NCI-H524 (cell line): ENCODE measurements at places on chromosomes 13 and 19.

DNA sequence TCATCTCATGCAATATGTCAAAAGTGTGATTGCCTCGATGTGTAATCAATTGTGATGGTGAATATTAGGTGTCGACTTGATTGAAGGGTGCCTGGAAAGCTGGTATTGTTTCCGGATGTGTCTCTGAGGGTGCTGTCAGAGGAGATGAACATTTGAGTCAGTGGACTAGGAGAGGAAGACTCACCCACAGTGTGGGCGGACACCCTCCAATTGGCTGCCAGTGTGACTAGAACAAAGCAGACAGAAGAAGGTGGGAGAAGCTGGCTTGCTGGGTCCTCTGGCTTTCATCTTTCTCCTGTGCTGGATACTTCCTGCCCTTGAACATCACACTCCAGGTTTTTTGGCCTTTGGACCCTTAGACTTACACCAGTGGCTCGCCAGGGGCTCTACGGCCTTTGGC lies 15.5 kb upstream of the CABP5 start:
- DNase-seq = no peak

GRCh38 chr13:26989261-26989956 lies 182.2 kb downstream of the USP12 start:
- DNase-seq = no peak

DNA sequence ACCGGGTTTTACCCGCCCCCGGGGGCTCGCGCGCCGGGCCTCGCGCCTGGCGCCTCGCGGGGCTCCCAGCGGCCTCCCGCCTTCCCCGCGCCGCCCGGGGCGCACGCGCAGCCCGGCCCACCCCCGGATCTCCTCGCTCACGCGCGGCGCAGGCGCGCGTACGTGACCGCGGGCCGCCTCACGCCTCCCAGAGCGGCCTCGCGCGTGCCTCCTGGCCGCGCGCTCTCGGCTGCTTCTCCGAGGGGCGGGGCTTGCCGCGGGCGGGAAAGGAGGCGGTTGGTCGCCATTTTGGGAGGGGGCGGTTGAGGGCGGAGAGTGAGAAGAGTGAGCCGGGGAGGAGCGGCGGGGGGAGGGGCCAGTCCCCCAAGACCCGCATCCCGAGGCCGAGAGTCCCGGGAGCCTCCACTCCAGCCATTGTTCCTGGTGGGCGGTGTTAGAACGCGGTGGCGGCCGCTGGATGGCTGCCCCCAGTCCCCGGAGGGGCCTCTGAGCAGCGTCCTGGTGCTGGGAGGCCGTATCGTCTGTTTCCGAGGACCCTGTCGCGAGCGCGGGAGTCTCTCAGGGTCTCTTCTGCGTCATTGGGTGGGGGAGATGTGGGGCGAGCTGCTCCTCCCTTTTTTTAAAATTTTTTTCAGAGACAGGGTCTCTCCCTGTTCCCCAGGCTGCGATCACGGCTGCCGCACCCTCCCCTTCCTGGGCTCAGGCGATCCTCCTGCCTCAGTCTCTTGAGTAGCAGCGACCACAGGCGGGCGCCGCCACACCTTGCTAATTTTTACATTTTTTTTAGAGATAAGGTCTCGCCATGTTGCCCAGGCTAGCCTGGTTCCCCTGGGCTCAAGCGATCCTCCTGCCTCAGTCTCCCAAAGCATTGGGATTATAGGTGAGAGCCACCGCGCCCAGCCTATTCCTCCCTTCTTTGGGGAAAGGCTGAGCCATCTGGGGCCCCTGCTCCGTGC lies at the start of gene ZNF541:
TSS of gene ZNF541 (minus strand) at position 78 of the 956 bp plus-strand sequence. CDS start 17,292 bp downstream, outside the sequence.
- peak; percentile 16 for DNase-seq

DNA sequence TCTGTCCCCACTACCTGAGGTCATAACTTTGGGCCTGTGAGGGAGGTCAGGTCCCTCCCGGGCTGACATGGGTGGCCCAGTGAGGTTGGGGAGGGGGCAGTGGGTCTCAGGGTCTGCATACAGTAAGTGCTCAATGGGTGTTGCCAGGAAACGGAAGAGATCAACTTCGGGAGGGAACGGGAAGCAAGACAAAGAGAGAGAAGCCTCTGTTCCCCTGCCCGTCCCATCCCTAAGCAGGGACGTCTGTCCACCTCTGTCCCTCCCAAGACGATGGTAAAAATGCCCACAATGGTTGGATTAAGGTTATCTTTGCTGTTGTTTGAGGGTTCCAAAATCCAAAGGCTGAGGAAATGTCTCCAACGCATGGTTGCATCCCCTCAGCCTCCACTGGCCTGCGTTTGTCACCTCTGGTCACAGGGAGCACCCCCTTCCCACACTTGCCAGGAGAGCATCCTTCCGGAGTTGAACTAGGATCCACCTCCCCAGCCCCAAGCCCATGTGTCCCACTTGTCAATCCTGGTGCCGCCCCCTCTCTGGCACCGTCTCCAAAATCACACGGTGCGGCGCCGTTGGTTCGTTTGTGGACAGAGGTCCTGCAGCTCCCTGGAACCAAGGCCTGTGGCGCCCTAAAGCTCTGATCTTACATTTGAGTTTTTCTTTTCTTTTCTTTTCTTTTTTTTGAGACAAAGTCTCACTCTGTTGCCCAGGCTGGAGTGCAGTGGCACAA lies 774 bp upstream of the HOMER3 start:
- peak; percentile 17 for DNase-seq

- peak; percentile 53 for DNase-seq
These were observed 320.3 kb downstream of the ATP8A2 start for GRCh38 chr13:25692099-25692498.

DNA sequence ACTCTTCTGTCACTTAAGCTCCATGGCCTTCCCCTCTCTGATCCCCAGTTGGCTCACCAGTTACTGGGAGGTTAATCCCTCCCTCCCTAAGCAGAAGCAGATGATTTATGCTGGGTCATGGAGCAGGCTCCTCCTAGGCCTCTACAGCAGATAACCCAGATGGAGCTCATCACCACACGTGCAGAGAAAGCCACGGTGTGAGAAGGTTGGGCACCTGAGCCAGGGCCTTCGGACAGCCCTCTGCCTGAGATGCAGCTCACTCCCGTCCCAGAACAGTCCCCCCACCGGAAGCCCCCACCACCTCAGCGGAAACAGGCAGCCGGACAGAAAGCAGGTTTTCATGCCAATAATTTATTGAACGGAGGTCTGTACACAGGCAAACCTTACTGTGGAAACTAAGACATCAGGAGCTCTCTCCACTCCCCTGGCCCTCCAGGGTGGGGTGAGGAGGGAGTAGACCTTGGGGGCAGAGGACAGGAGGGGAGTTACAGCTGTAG lies 9.8 kb downstream of the ZNF526 start:
- no peak for DNase-seq

DNA sequence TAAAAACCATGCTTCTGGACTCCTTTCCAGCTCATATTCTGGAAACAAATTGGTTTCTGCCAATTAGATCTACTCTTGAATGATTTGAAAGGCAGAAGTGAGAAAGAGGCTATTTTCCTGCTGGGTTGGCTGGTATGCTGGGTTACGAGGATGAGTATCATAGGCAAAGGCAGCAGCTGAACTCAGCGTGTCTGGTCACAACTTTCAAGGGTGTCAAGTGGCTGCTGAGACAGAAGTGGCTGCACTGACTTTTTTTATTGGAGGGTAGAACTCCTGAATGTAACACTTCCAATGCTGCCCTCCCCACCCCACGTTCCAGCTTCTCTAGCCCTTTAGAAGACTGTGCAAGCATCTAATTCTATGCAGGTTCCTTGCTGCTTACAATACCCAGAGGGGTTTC lies 8.3 kb upstream of the DZIP1 start:
- no peak for DNase-seq

DNA sequence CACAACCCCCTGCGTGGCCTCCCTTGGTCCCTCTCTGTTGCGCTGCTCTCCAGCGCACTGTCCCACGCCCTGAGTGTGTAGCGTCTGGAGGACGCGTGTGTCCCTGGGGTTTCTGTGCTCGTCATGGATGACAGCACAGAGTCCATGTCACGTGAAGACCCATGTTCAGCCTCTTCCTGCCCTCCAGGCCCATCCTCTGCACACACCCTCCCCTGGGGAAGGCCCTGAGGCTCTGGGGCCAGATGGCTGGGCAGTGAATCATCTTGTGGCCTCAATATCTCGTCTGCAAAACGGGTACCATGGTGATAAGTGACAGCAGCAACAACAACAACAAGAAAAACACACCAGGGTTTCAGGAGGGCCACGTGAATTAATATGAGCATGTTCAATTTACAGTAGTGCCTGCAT lies 71.5 kb upstream of the ARHGEF7 start:
- DNase-seq = no peak

DNA sequence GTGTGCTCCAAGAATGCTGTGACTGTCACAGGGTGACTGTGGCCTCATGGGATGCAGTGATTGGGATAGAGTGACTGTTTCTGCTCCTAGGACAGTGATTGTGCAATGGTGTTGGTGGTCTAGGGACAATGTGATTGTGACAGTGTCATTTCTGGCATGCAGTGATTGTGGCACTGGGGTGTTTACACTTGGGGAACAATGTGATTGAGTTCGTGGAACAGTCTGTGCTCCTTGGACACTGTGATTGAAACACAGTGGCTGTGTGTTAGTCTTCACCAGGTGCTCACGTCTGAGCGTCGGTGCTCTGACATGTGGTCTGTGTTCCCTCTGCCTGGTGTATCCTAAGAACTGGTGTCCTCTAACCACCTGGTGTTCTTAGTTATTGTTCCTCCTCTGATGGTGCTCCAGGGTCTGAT lies 1.7 kb downstream of the PDE4A start:
- no peak for DNase-seq

GRCh38 chr19:44657211-44657921 lies 13.7 kb downstream of the PVR start:
- DNase-seq = peak; percentile 59

- no peak for DNase-seq
These were observed 3.6 kb upstream of the ONECUT3 start for GRCh38 chr19:1749373-1750342.

- no peak for DNase-seq
These were observed 6.6 kb downstream of the C19orf25 start for GRCh38 chr19:1472231-1473084.

DNA sequence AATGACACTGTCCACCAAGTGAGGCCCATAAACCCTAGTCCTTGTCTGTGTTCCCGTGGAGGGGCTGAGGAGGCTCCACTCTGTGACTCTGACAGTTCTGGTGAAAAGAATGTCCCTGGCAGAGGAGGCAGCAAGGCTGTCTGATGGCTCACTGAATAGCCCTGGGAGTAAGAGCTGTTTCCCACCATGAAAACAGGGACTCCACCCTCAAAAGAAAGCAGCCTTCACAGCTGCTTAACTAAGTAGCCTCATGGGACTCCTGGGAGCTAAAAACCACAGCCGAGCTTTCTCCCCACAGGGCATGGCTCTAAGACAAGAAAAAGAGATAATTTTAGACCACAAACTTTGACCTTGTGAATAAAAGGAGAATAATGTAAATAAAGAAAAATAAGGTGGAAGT lies 135.1 kb upstream of the FRY start:
- no peak for DNase-seq

GRCh38 chr19:7488736-7489353 lies at the start of gene PEX11G:
TSS of gene PEX11G (minus strand) at chr19:7489035. CDS start at chr19:7489010, 25 bp downstream.
- peak; percentile 79 for DNase-seq

GRCh38 chr19:29810504-29810871 lies 1.3 kb upstream of the CCNE1 start:
- peak; percentile 17 for DNase-seq

DNA sequence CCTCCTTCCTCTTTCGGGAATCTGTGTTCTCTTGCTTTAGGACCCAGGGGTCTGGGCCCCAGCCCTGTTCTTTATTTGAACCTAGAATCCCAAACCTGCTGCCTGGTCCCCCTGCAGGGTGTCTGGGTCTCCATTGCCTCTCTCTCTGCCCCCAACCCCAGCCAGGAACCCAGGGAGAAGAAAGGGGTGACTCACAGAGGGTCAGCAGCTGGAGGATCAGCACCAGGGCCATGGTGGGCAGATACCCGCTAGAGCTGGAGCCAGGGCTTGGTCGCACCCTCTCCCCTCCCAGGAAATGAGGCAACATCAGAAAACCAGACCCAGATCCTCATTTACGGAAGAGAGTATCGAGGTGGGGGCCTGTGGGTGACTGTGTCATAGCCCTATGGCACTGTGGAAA lies at the start of gene OSCAR:
TSS of gene OSCAR (minus strand) at position 243 of the 400 bp plus-strand sequence. CDS start at position 232, 11 bp downstream.
- DNase-seq = no peak

GRCh38 chr13:59337070-59337469 lies 826.7 kb downstream of the DIAPH3 start:
- no peak for DNase-seq

GRCh38 chr13:47841151-47841550 lies 159.9 kb downstream of the SUCLA2 start:
- no peak for DNase-seq
